ENCODE measurements at places on chromosomes 2 and 18.

DNA sequence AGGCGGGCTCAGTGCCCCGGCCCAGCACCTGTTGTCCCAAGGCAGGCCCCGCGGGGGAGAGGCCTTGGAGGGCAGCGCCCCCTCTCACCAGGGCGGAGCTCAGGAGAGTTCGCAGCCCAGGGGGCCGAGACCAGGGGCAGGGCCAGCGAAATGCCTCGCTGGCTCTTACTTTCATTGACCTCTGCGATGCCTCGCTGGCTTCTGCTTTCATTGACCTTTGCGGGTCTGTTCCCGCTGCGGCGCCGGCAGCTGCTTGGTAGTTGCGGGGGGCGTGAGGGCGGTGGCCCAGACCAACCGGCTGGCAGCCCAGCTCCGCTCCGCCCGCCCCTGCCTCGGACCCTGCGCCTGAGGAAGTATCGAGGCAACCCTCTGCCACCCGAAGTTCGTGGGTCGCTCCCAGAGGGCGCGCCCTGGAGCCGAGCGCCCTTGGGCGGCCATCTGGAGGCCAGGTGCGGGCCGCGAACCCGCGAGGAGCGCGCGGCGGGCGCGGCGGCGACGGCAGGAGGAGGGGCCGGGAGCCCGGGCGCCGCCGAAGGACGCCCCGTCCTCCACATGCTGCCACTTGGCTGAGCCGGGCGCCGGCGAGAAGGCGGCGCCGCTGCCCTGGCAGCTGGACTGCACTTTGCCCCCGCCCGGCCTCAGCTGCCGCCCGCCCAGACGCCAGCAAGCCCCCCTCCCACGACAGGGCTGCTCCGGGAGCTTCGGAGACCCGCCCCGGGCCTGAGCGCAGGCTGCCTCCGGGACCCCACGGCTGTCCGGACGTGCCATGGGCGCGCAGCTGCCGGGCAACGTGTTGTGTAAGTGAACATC, 118.0 kb upstream of the MSTN start:
- DNase-seq: no peak

GRCh38 chr2:103288696-103289095, 526.9 kb downstream of the TMEM182 start:
- DNase-seq: no peak

- DNase-seq: no peak
Measured at GRCh38 chr2:54613794-54614257, 109.6 kb upstream of the EML6 start.

GRCh38 chr2:96656540-96656939, 14.0 kb downstream of the FER1L5 start:
- DNase-seq: no peak

- DNase-seq: no peak
Measured at GRCh38 chr2:229429589-229429988, 158.5 kb upstream of the PID1 start.

- no peak for DNase-seq
Measured at GRCh38 chr2:3959372-3959771, 256.0 kb downstream of the DCDC2C start.

- DNase-seq: no peak
Measured at GRCh38 chr2:6864923-6865345, 773 bp downstream of the CMPK2 start.

GRCh38 chr2:59034106-59034505, 793.0 kb upstream of the FANCL start:
- no peak for DNase-seq

- DNase-seq: no peak
Measured at GRCh38 chr2:209324281-209324680, 99.6 kb upstream of the MAP2 start.

- DNase-seq: no peak
Measured at GRCh38 chr2:60608679-60609078, 55.2 kb upstream of the BCL11A start.

DNA sequence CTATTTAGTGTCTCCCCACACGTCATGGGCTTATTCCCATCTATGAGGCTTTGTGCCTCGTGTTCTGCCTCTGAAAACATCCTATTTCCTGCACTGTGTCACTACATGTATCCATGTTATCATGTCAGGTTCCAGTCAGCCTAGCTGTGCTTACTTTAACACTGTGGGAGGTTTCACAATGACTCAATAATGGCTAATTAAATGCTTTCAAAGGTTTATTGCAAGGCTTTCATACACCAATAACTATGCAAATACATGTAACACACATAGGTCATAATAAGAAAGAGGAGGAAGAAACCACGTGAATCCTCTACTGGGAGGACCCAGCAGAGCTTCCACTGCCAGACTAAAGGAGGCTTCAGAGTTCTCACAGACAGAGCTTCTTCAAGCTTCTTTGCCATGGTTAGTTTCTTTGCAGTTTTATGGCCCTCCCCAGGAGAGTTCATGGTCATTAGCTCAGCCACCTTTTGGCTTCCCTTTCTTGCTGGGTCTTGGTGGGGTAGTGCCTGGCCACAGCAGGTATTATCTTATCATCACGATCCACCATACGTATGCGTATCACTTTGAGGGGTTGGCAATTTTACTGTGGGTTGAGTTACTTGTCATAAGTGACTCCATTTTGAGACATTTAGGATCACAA, 5.1 kb upstream of the COLEC12 start:
- no peak for DNase-seq

- DNase-seq: no peak
Measured at GRCh38 chr2:105873721-105874120, 129.0 kb downstream of the NCK2 start.

Data from AG04449 (cell line).